ENCODE measurements at places on chromosomes 13 and 19.
A peak's percentile ranks its signal among the peaks of the same experiment; 100 is the strongest.

DNA sequence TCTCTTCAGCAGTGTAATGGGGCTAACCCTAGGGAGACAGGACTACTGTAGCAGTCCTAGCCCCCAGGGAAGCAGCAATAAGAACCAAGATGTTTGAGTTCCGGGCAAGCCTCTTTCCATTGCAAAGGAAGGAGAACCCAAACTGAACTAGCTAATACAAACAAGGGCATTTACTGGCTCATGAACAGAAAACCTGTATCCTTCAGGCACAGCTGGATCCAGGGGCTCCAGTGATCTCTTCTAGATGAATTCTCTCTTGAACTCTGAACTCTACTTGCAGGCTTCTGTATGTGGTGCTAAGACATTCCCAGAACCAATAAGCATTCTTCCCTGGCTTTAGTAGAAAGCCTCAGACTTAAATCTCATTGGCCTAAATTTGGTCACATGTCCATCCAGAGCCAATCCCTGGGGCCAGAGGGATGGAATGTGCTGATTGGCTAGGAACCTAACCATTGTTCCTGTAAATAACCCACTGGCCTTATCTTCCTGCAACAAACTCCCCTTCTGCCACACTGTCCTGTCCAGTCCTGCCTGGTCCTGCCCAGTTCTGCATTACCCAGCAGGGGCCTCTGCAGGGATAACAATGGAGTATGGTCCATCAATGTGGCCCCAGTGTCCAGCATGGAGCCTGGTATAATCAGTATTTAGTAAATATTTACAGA lies 3.9 kb upstream of the PODNL1 start:
- no peak for DNase-seq

- no peak for DNase-seq
These were observed 402.4 kb downstream of the EFNB2 start for GRCh38 chr13:106133025-106133424.

DNA sequence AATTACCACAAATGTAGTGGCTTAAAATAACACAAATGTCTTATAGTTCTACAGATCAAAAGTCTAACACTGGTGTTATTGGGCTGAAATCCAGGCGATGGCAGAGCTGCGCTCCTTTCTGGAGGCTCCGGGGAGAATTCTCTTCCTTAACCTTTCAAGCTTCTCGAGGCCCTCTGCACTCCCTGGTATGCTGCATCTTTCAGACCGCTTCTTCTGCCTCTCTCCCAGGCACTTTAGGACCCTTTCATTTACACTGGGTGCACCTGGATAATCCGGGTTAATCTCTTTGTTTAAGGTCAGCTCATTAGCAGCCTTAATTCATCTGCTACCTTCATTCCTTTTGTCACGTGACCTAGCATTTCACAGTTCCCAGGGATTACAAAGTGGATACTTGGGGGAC lies 211.3 kb upstream of the RFC3 start:
- DNase-seq, result no peak

DNA sequence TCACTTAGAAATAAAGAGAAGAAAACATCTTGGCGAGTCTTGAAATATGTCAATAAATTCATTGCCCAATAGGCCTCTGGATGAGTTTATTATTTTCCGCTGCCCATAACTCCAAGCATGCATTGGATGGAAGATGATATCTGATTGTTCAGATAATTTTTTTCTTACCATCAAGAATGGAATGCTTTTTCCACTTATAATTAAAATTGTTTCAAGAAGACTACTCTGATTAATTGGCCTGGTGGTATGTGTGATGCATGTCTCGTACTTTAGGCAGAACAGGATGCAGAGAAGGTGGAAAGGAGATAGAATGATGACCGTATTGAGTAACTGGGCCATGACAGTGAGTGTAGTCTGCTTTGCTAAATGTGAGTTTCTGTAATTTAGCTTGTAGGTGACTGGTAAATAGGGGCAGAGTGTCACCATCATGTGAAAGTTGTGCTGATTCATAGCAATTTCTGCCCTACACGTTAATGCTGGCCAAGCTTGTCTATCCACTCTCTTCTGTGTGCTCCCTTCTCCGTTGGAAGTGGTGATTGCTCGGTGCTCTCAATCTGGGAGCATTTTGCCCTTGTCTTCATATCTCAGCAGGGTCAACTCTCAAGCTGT lies 13.5 kb upstream of the SPATA13 start:
- DNase-seq, result no peak

DNA sequence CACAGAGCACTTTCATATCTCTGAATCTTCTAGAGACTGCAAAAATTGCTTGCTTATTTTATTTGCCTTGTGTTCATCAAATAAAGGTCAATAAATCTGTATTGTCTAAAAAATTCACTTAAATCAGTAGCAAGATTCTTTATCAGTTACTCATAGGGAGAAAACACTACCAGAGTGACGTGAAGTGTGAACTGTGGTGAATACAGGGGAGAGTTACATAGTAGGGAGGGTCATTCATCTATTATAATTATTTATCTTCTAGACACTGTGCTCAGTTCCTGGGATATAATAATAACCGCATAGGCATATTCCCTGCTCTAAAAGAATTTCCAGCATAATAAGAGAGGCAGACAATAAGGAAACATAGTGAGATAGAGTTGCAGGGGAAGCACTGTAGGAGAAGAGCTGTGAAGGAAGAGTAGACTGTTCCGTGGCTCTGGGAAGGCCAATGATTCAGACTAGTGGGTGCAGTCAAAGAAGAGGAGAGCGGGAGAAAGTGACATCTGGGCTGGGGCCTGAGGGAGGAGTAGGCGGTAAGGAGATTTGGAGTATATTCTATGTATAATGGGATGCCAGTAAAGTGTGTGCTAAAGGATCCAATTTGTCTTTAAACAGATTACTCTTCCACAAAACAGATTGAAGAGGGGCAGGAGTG lies 84.0 kb upstream of the TDRD3 start:
- no peak for DNase-seq

DNA sequence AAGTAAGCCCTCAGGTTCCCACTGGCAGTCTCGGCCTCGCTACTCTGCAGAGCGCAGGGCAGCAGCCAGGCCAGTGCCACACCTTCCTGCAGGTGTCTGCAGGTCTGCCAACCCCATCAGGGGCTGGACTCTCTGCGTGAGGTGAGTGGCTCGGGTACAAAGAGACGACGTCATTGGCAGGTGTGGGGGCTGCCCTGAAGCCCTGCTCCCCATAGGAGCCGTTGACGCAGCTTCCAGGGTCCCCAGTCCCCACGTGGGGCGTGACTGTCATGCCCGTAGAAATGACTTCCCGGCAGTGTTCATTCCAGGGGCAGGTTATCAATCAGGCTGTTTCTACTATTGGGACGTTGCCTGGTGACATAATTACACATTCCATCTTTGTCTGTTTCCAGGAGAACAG lies 15.3 kb upstream of the GJB6 start:
- DNase-seq, result no peak

DNA sequence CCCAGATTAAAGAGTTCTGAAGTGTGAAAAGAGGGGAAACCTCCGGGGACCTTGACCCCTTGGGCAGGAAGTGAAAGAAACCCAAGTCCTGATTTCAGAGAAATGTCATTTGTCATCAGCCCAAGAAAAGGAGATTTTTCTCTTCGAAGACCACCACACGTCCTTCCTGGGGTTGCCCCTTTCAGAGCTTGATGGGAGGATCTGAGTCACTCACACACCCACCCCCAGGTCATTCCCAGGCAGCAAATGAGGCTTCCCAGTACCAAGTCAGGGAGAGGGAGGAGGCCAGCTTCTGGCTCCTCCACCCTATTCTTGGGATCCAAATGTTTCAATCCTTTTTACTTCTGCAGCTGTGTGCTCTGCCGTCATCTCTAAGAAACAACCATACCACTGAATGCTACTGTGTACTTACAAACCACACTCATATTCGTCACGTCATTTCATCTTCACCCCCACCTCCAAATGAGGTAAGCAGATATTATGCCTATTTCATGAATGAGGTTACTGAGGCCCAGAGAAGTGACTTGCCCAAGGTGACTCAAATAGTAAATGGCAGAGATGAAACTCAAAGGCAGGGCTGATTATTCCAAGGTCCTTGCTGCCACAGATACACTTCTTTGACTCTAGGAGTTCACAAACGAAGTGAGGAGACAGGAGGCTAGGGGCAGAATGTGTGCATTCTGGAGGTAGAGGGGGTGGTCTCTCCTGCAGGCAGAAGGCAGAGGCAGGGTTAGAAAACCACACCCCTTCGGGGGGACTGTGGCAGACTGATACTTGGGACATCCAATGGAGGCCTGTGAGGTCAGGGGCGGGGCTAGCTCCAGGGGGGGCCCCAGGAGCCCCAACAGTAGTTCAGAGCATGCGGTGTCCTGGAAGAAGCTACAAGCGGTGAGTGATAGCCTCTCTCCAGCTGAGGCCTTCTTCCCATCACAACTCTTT lies 5.0 kb upstream of the KMT2B start:
- no peak for DNase-seq

GRCh38 chr13:92804926-92805325 lies 421.7 kb upstream of the GPC6 start:
- no peak for DNase-seq

DNA sequence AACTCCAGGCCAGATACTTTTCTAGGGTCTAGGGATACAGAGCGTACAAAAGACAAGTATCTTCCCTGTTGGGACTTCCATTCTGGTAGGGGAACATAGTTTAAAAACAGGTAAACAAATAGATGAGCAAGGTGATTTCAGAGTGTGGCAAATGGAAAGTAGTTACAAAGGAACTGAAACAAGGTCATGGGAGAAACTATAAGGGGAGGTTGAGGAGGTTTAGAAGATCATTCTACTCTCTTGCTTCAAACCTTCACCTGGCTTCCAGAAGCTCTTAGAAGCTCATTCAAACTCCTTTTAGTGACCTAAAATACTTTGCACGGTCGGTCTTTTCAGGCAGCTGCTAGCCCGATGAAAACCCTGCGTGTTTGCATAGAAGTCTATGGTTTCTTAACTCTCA lies 9.1 kb downstream of the FFAR2 start:
- DNase-seq, result no peak

DNA sequence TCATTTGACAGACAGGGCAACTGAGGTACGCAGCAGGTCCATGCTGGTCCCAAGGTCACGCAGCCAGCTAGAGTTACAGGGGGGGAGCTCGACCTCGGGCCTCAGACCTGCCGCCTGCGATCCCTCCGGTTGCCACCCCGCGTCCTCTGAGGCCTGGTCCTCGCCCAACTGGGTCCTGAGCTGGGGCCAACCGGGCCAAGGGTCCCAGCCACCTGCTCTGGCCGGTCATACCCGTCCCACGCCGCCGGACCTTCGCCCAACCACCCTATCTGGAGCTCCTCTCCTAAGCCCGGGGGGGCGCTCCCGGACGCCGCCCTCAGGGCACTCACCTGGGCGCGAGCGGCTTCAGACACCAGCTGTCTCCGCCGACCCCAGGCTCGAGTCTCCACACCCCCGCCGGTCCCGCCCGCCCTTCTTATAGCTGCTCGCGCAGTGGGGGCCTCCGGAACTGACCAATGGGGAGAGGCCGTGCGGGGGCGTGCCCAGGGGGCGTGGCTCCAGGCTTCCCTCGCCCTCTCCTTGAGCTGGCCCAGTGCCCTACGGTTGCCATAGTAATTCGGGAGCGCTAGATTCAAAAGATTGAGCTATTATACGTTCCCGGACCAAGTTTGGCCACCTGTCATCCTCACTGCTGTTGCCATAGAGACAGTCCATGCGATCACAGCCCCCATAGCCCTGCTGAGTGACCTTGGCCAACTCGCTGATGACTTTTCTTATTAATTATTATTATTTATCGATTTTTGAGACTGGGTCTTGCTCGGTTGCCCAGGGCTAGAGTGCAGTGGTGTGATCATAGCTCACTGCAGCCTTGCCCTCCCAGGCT lies at the start of gene PLIN5:
Gene PLIN5 (minus strand): TSS at position 389 of the 823 bp plus-strand sequence. CDS start 1,150 bp downstream, outside the sequence.
- no peak for DNase-seq

GRCh38 chr13:58804832-58805231 lies 1173.3 kb downstream of the PCDH17 start:
- peak; percentile 30 for DNase-seq

GRCh38 chr19:55498246-55498840 lies 10.1 kb downstream of the SSC5D start:
- no peak for DNase-seq

DNA sequence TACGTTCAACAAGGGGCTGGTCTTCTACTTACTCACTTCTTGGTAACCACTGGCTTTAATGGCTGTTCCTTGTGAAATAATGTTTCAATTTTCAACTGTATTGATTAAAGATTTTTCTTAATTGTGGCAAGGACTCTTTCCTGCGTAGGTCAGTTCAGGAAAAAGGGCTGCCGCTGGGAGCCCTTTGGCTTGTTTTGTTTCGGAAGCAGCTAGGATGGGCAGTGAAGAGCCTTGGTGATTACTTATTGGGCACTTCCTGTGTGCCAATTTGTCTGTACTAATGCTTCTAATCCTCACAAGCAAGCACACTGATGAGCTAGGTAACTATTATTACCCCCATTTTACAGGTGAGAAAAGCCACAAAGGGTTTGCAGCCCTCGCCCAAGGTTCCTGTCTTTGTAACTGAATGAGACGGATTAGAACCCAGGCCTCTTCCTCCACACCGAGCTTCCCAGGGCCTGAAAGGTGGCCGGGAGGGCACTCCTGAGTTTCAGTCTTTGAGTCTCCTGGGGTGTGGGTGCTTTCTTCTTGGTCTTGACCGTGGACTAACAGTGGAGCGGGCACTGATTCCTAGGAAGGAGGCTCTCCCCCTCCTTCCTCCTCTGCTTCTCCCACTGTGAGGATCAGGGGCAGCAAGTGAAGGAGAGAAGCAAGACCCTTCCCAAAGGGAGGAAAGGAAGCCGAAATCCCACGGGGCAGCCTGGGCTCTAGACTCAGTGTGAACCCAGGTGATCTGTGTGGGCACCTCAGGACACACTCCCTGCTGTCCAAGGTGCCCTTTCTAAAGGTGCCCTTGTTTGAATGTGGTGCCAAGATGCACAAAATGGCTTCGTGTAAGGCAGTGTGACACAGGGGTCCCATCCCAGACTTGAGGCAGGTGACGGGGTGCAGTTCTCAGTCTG lies 3.7 kb downstream of the COL4A2 start:
- no peak for DNase-seq

GRCh38 chr13:47303626-47304025 lies 406.8 kb upstream of the HTR2A start:
- DNase-seq, result no peak

- DNase-seq, result no peak
These were observed 1.3 kb downstream of the FARP1 start for GRCh38 chr13:98144027-98144741.

- no peak for DNase-seq
These were observed 535 bp downstream of the COL5A3 start for GRCh38 chr19:10009714-10010224.

DNA sequence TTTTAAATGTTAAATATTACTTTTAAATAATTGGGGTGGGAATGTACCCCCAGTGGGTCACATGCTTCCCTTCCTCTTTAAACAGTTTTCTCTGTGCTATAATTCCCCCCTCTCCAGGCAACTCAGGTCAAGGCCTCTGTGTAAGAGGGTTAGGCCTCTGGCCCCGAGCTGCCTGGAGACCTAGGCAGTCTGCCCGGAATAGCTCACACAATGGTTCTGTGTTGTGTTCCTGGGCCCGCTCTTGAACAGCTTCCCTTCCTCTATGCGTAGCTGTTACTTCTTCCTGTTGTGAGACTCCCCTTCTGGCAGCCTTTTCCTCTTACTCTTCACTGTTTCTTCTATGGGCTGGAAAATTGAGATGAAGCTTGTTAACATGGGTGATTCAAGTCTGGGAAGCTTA lies 14.8 kb upstream of the ZNF492 start:
- no peak for DNase-seq

DNA sequence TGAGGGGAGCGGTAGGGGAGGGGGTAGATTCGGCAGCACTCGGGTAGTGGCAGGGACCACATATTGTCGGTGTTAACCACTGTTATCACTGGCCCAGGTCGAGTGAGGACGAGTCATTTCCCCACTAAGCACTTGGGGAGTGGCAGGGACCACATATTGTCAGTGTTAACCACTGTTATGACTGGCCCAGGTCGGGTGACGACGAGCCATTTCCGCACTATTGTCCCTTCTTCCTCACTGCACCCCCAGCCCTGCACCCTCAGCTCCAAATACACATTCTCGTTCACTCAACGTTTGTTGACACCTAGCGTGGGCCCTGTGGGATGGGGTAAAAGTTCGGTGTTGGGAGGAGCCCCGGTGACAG lies 467 bp upstream of the CLN5 start:
- no peak for DNase-seq

Measured in KG1 (cell line).